ENCODE measurements at places on chromosomes 4 and X. TPM values are rescaled to one million over a fixed set of nuclear protein-coding genes. Genes with fewer than 3 reads are reported as not detected.

DNA sequence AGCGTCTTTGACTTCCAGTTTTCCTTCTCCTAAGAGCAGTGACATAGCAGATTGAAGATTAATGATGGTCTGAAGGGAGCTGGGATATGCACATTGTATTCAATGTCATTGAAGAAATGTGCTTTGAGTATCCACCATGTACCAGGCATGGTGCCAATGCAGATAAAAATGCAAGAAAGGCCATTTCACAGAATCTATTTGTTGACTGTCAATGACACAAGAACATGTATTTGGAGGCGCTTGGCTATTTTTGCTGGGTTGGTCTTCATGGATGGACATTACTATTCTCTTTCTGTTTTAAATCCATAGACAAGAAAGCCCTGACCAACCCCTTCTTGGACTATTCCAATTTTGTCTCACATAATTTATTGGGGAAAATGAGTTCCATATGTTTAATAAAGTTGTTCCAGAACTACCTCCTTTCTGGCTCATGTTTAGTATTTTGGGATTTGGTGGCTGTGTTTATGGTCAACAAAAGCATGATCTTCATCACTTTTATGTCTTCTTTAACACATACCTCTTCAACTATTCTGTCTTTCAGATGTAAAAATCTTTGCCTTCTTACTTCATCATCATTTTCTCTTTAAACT lies 174.5 kb downstream of the CPE start:
- no peaks in the 10 kb centered on the region for H3K4me1 ChIP-seq
- no peak overlapping the region for H3K27ac ChIP-seq
- H3K36me3 ChIP-seq: no peaks in the 10 kb centered on the region
- no peak for DNase-seq
- H3K4me3 ChIP-seq: no peak overlapping the region

DNA sequence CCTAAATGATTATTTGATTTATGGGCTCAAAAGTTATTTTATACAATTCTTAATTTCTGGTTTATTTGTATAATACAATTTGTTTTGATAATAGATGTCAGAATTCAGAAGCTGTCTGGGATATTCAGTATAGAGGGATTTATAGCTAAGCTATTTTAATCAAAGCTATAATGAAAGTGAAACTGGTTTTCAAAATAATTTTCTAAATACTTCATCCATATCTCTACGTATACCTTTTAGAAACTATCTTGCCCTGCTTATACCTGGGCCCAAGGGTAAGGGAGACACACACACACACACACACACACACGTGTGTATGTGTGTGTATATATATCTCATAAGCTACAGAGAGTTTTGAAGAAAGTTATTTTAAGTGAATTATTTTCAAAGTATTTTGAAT lies 2.9 kb downstream of the TMEM131L start:
- H3K27ac ChIP-seq: no peak overlapping the region
- no peak for DNase-seq
- peaks cover 2% of the 10 kb centered on the region for H3K36me3 ChIP-seq
- no peaks in the 10 kb centered on the region for H3K27me3 ChIP-seq
- peaks cover 18% of the 10 kb centered on the region for H3K4me1 ChIP-seq
- H3K4me3 ChIP-seq: no peak overlapping the region

GRCh38 chr4:113837397-113837796 lies 75.9 kb upstream of the CAMK2D start:
- H3K27ac ChIP-seq: no peak overlapping the region
- no peaks in the 10 kb centered on the region for H3K27me3 ChIP-seq
- peak; percentile 2 for DNase-seq
- H3K4me1 ChIP-seq: no peaks in the 10 kb centered on the region

- H3K27me3 ChIP-seq: no peaks in the 10 kb centered on the region
- no peaks in the 10 kb centered on the region for H3K36me3 ChIP-seq
- H3K27ac ChIP-seq: peak overlapping the region; percentile 65
- H3K4me3 ChIP-seq: no peak overlapping the region
- DNase-seq: no peak
- no peaks in the 10 kb centered on the region for H3K4me1 ChIP-seq
Observed at GRCh38 chr4:123350191-123350544, 46.4 kb upstream of the SPRY1 start.

GRCh38 chr4:6405397-6405706 lies 67.1 kb downstream of the PPP2R2C start:
- peaks cover 5% of the 10 kb centered on the region for H3K4me1 ChIP-seq
- no peak for DNase-seq
- H3K27ac ChIP-seq: no peak overlapping the region
- H3K4me3 ChIP-seq: no peak overlapping the region
- no peaks in the 10 kb centered on the region for H3K27me3 ChIP-seq
- no peaks in the 10 kb centered on the region for H3K36me3 ChIP-seq

GRCh38 chr4:10173754-10174749 lies 57.5 kb upstream of the WDR1 start:
- no peak overlapping the region for H3K4me3 ChIP-seq
- H3K4me1 ChIP-seq: no peaks in the 10 kb centered on the region
- H3K27ac ChIP-seq: no peak overlapping the region
- no peak for DNase-seq
- no peaks in the 10 kb centered on the region for H3K36me3 ChIP-seq
- H3K27me3 ChIP-seq: 0 out of 2 replicates have a peak, but pooled peaks cover 4% of the 10 kb centered on the region

GRCh38 chr4:140080883-140081282 lies 73.1 kb downstream of the MAML3 start:
- H3K27me3 ChIP-seq: no peaks in the 10 kb centered on the region
- H3K4me1 ChIP-seq: peaks cover 60% of the 10 kb centered on the region
- H3K36me3 ChIP-seq: no peaks in the 10 kb centered on the region
- H3K4me3 ChIP-seq: no peak overlapping the region

GRCh38 chrX:131058136-131058868 lies at the start of gene ARHGAP36:
TSS of gene ARHGAP36 (plus strand) at chrX:131058346. CDS start at chrX:131081666, 23,320 bp downstream.
- DNase-seq: no peak
- no peaks in the 10 kb centered on the region for H3K27me3 ChIP-seq
- H3K27ac ChIP-seq: no peak within 1 kb of the TSS
- no peaks in the 10 kb centered on the region for H3K4me1 ChIP-seq

DNA sequence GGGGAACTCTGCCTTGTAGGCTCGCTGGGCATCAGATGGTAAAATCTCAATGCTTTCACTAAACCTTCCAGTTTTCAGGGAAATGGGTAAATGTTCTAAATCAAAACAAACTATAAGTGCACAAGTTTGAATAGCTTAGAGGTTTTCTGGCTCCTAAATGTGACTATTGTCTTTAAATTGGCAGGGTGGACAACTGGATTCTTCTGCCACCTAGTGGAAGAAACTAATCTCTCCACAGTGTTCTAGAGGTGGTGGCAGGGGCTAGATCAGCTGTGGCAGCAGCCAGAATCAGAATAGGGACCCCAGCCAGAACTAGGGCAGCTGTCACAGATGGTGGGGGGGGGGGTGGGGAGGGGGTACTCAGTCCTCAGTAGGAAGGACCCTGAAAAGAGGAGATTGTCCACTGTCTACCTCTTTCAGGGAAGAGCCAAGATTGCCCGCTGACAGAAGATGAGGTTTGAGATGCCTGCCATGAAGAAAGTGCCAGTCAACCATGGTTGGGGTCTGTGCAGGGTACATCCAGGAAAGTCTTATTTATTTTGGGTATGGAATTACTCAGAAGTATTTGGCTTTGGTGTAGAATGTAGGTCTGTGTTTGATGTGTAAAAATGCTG lies 201.4 kb downstream of the CCNG2 start:
- H3K36me3 ChIP-seq: no peaks in the 10 kb centered on the region
- H3K4me1 ChIP-seq: no peaks in the 10 kb centered on the region
- peak; percentile 2 for DNase-seq
- no peak overlapping the region for H3K4me3 ChIP-seq
- no peak overlapping the region for H3K27ac ChIP-seq
- no peaks in the 10 kb centered on the region for H3K27me3 ChIP-seq

- H3K4me1 ChIP-seq: peaks cover 6% of the 10 kb centered on the region
- no peak for DNase-seq
Observed at GRCh38 chr4:52037689-52038102, 403 bp downstream of the SGCB start.

DNA sequence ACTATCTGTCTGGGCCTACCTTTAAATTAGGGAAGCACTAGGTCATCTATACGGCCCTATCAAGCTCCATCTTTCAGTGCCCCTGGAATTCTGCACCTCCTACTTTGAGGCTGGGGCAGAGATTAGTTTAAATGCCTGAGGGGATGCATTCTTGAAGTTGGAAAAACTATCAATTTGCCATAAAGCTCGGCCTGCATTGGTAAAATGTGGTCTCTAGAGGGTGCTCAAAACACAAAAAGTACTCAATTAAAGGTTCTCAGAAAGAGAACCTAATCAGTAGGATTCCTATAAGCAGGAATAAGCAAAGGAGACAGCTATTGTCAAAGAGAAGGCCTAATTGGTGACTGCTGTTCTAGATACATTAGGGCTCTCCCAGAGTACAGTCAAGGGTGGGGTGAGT lies 111.7 kb downstream of the AMER1 start:
- no peaks in the 10 kb centered on the region for H3K4me1 ChIP-seq
- DNase-seq: no peak
- no peak overlapping the region for H3K27ac ChIP-seq
- H3K27me3 ChIP-seq: no peaks in the 10 kb centered on the region

The TBX22 gene
- total RNA-seq: not detected

The MPP1 gene
- total RNA-seq: 89.3 TPM

The MCF2 gene
- total RNA-seq: 0.31 TPM

DNA sequence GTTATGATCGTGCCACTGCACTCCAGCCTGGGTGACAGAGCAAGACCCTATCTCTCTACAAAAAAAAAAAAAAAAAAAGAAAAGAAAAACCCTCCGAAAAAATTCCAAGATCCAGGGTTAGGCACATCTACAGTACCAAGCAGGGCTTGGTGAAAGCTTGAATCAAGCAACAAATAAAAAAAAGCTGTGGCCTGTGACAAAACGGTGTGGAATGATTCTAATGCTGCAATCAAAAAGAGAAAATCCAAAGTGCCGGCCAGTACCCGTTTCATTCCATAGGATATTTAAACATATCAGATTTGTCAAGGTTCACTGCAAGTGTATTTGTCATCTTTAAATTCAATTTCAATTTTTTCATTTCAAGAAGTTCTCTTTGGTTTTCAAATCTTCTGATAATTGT lies 20.5 kb downstream of the RWDD4 start:
- H3K36me3 ChIP-seq: no peaks in the 10 kb centered on the region
- H3K4me3 ChIP-seq: no peak overlapping the region
- peaks cover 24% of the 10 kb centered on the region for H3K4me1 ChIP-seq
- peak overlapping the region; percentile 89 for H3K27ac ChIP-seq

DNA sequence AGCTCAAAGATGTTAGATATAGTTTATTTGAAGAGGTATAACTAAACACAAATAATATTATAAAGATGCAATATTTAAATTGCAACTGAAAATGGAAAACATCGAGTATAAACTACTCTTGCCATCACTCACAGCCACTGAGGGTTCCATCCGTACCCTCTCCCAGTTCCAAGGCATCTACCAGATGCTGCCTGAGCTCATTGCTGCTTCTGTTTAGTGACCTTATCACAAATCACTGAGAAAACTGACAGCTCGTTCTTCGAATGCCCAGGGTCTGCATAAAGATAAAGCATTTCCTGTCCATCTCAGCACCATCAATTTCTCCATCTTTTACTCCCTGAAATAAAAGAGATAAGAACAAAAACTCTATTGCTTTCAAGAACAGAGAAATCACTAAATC lies 391.7 kb upstream of the NWD2 start:
- H3K27me3 ChIP-seq: no peaks in the 10 kb centered on the region
- no peak overlapping the region for H3K27ac ChIP-seq
- no peaks in the 10 kb centered on the region for H3K36me3 ChIP-seq

DNA sequence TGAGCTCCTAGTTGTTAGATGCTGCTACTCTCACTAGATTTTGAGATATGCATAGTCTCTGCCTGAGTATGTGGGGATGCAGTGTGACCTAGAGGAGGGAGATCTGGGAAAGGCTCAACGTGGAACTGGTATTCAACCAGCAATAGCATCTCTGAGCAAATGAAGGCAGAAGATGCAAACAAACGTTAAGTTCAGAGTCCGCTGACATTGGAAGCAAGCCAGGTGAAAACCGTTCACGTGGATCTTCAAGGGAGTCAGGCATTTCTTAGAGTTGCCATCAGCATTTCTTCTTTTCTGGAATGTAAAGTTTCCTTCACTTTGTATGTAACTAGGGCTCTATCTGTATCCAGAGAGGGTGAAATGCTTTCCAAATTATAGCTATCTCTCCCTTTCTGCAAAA lies 59.9 kb downstream of the C4orf51 start:
- H3K4me3 ChIP-seq: no peak overlapping the region

DNA sequence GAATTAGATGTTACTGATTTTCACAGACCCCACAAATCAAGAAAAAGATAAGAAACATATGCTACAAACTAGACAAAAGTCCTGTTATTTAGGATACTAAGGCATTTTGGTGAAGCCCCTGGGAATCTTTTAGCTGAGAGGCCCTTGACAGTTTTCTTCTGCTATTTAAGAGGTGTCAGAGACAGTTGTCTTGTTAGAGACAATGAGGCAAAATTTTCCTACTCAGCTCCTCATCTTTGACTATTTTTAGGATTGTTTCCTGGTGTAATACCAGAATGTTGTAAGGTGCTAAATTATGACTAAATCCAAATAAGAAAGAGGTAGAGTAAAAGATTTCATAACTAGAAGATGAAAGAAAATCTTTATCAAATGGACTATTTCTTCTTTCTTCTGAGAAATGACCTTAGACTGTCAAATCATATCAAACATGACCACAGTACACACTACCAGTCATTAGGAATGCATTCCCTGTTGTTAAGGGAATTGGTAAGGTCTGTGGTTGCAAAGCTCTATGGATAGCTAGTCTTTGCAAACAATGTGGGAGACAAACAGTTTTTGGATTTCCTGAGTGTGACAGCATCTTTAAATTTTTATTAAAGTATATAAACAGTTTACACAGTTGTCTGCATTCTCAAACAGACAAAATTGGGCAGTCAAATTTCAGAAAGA lies 926.1 kb downstream of the ADGRL3 start:
- no peak overlapping the region for H3K4me3 ChIP-seq
- H3K4me1 ChIP-seq: no peaks in the 10 kb centered on the region
- H3K27ac ChIP-seq: no peak overlapping the region
- no peaks in the 10 kb centered on the region for H3K36me3 ChIP-seq
- DNase-seq: no peak
- H3K27me3 ChIP-seq: no peaks in the 10 kb centered on the region

- H3K4me3 ChIP-seq: no peak overlapping the region
- DNase-seq: no peak
- no peaks in the 10 kb centered on the region for H3K36me3 ChIP-seq
- H3K27me3 ChIP-seq: no peaks in the 10 kb centered on the region
- H3K4me1 ChIP-seq: no peaks in the 10 kb centered on the region
Observed at GRCh38 chr4:133555671-133556070, 406.6 kb downstream of the PCDH10 start.

DNA sequence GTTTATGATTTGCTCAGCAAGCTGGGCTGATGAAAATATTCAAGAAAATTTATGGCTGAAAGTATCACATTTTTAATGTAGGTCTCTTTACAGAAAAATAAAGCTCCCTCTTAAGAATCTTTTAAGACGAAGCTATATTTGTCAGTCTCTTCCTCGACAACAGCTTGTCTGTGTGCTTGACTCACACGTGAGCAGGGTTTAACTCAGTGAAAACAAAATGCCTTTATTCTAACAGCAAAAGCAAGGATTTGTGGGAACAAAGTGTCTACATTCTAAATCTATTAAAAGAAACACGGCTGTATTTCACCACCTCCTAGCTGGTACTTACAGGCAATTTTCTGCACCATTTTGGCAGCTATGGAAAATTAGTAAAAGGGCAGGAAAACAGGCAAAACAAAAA lies 75.5 kb downstream of the NYX start:
- DNase-seq: no peak
- no peak overlapping the region for H3K27ac ChIP-seq
- H3K4me3 ChIP-seq: no peak overlapping the region
- no peaks in the 10 kb centered on the region for H3K27me3 ChIP-seq
